Parietal lobe (tissue), 2 donors: ENCODE measurements at places on chromosomes 16 and 17. TPM values are rescaled to one million over a fixed set of nuclear protein-coding genes. Genes with fewer than 3 reads are reported as not detected.

SPNS3 gene
- total RNA-seq, result not detected

AARSD1 gene
- total RNA-seq, result 34.1 TPM

P2RX1 gene
- total RNA-seq, result 0.31 TPM

SEBOX gene
- not detected for total RNA-seq

RCVRN gene
- total RNA-seq, result 0.31 TPM

RUNDC3A gene
- total RNA-seq, result 67.6 TPM

OR2C1 gene
- total RNA-seq, result 0.94 TPM

PMFBP1 gene
- total RNA-seq, result 1.6 TPM

PDIA2 gene
- 30.0 TPM for total RNA-seq

MT3 gene
- total RNA-seq, result 5.6 TPM

CDRT15 gene
- not detected for total RNA-seq

IRX5 gene
- total RNA-seq, result not detected

WDR81 gene
- 18.5 TPM for total RNA-seq

PRM1 gene
- not detected for total RNA-seq

SEPTIN12 gene
- total RNA-seq, result not detected

SEZ6L2 gene
- 52.0 TPM for total RNA-seq

PGS1 gene
- total RNA-seq, result 54.8 TPM

SAMD14 gene
- total RNA-seq, result 41.3 TPM

NECAB2 gene
- 0.63 TPM for total RNA-seq

CEP131 gene
- total RNA-seq, result 17.2 TPM

SPN gene
- under 0.01 TPM for total RNA-seq

TAC4 gene
- not detected for total RNA-seq

ZP2 gene
- total RNA-seq, result not detected

IGFALS gene
- total RNA-seq, result 0.31 TPM

PRAC2 gene
- not detected for total RNA-seq
